ENCODE measurements at places on chromosomes 5 and 9.

DNA sequence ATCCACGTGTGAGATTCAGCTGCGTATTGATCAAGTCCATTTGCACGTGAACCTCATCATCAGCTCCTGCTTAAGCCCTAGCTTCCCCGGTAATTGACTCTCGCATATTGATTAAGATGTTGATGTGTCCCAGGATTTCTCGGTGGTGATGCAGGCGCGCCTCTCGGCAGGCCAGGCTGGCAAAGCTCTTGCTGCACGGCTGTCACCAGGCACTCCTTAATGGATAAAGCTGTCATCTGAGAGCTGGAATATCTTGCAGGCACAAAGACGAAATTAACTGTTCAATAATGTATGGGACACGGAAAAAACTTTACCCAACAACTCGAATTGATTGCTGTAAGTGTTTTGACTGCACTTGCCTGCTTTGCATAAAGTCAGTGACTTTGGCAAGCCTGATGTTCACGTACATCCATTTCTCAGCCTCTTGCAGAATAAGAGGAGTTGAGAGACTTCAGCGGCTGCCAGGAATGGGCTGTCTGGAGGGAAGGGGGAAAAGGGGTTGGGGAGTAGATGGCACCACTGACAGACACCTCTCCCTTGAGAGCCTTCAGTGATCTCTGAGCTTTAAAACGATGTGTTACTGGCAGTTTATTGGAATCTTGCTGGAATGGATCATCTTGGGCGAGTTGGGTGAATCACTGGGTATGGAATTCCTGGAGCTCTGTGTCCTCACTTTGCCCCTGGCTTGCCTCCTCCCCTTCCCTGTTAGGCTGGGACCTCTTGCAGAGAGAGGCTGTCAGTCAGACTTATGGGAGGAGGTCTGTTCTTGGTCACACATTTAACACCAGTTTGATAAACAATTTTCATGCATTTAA lies 650.3 kb downstream of the CCDC171 start:
- DNase-seq = no peak

- peak; percentile 71 for DNase-seq
Observed at GRCh38 chr9:15606643-15607472, 54.0 kb downstream of the CCDC171 start.

DNA sequence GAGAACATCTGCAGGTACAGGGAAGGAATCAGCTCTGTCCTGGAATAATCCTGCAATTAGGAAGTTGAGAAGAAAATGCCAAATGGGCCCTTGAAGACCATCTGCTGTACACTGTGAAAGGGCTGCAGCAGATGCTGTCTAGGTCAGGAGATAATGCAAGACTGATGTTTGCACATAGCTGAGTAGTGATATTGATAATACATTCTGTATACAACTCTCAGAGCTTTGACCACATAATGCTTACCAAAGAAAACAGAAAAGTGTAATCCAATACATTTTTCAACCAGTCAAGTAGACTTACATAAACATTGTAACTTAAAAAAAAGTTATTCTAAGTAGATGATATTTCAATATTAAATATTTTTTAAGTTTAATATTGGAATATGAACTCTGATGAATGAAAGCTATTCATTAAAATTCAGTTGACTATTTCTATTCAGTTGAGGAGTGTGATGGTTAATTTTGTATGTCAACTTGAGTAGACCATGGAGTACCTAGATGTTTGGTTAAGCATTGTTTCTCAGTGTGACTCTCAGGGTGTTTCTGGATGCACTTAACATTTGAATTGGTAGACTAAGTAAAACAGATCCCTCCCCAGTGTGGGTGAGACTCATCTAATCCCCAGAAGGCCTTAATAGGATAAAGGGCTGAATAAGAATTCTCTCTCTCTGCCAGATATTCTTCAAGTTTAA lies 380.1 kb upstream of the PRR16 start:
- DNase-seq = no peak

- DNase-seq = no peak
Observed at GRCh38 chr9:76932757-76933156, 26.8 kb upstream of the PRUNE2 start.

DNA sequence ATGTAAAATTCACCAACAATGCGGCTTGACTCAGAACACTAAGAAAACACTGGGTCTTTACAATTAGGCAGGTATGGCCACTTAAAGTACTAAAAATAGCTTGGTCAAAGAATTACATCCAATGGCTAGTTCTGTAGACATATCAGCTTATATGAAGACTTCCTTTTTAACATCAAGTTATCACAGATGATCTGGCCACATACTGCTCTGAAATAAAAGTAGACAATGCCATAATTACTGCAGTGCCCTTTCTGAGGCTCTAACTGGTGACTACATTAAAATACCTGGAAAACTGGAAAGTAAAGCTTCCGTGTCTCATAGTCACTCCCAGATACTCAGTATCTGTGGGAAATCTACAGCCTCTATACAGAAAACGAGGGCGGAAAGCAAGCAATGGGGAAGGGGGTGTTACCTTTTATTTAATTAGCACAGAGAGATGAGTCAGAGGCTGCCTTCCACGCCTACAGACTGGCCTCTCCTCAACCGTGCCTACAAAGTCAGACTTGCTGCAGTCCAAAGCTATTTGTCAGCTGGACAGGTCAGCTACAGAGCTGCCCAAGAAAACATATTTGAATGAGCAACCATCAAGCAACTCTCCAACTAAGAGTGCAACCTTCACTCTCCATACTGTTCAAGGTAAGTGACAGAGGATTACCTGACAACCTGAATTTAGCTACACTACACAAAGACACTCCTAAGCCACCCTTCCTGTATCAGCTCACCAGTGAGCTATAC lies 8.7 kb downstream of the SERINC5 start:
- no peak for DNase-seq

- peak; percentile 67 for DNase-seq
Observed at GRCh38 chr5:176573564-176574296, 24.6 kb downstream of the CDHR2 start.

GRCh38 chr5:17056141-17056631 lies 120.1 kb upstream of the MYO10 start:
- no peak for DNase-seq

GRCh38 chr9:71106992-71107391 lies 14.4 kb downstream of the TRPM3 start:
- no peak for DNase-seq

DNA sequence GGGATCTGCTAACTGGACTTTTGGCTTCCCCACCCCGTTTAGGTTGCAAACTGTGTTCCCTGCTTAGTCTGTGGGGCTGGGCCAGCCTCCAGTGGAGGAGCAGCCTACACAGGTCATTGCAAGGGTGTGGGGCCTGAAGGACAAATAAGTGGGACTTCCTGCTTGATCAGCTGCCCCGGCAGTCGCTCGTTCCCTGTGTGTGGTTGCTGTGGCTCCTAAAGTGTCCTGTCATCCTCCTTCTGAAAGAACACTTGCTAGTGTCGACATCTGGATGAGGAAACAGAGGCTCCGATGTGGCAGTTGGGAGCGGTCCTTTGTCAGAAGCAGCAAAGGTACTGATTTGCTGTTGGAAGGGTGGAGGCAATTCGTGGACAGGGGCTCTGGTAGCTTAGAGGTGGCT lies 88.9 kb upstream of the TBCA start:
- DNase-seq = no peak

DNA sequence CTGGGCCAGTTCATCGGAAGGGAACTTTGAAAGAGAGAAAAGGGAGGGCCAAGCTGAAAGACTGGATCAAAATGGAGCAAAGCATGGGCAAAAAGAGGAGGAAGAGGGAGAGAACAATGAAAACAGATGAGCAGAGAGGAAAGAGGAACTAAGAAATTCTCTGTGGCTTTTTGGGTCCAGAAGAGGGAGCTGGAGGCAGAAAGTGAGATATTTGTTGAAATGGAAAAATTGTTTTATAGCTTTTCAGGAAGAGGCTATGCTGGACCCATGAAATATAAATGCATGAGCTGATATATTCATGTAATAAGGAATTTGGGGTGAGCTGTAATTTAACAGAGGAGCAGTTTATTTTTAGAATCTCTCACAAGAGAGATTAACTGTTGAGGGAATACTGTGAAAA lies 457.3 kb downstream of the DMAC1 start:
- no peak for DNase-seq

GRCh38 chr5:13771011-13771571 lies 173.4 kb downstream of the DNAH5 start:
- no peak for DNase-seq

- DNase-seq = no peak
Observed at GRCh38 chr5:17991775-17992174, 357.5 kb downstream of the TAF11L14 start.

DNA sequence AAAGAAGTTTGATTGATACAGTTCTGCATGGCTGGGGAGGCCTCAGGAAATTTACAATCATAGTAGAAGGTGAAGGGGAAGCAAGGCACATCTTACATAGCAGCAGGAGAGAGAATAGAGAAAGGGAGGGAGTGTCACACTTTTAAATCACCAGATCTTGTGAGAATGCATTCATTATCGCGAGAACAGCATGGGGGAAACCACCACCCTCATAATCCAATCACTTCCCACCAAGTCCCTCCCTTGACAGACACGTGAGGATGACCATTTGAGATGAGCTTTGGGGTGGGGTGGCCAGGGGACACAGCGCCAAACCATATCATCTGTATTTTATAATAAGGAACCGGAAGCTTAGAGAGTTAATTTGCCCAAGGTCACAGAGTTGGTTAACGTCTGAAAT lies 13.7 kb upstream of the FOCAD start:
- no peak for DNase-seq

- DNase-seq = no peak
Observed at GRCh38 chr5:62560786-62561185, 17.8 kb upstream of the LRRC70 start.

DNA sequence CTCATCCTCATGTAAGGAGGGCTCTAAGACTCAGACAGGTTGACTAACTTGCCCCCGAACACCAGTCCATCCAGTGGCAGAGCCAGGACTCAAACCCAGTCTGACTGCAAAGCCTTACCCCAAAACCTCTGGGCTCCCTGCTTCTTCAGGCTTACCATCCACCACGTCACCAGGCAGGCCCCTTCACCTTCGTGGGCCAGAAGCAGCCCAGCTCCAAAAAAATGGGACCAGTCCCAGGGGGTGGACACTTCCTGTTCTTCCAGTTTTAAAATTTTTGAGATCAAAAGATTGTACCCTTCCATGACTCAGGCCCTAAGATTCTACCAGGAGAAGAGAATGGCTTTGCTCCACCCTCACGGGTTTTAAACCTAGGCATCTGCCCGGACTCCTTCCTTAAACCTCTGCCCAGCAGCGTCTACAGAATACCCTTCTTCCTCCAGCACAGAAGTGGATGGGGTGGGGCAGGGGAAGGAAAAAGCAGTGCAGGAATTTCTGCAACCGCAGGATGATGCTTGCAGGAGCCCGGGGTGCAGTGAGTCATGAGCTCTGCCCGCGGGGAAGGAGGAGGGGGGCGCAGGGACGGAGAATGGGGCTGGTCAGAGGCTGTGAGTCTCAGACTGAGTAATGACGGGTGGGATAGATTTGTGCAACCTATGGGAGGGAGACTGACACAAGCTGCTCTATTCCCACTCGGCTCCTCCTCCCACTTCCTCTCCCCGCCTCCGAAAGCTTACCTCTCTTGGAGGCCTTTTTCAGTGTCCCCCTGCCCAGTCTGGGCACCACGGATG lies 50.4 kb upstream of the STXBP1 start:
- no peak for DNase-seq

- DNase-seq = peak; percentile 1
Observed at GRCh38 chr5:128674837-128675446, 136.9 kb upstream of the FBN2 start.

DNA sequence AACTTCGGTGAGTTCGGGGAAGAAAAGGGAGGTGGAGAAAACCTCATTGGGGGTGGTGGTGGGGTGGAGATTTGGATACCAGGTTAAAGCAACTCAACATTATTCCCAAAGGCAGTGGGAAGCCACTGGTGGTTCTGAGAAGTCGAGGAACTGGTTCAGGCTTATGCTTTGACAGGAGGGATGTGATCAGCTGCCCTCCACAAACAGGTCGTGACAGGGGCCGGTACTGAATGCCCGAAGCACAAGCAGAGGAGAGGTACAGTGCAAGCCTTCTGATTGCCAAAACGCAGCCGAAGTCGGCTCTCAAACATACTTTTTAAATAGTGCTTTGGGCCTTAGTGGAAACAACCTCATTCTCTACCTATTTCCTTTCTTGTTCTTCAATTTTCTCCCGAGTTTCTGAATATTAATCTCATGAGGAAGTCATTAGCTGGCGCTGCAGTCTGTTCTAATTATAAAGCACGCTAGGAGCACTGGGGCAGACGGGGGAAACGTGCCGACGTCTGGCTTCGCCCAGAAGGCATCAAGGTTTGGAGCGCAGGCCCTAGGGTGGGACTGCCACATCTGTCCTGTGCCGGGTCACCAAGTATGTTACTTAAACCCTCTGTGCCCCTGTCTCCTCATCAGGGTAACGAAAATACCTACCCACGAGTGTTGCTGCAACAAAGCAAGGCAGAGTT lies 27.3 kb downstream of the SHB start:
- DNase-seq = no peak

DNA sequence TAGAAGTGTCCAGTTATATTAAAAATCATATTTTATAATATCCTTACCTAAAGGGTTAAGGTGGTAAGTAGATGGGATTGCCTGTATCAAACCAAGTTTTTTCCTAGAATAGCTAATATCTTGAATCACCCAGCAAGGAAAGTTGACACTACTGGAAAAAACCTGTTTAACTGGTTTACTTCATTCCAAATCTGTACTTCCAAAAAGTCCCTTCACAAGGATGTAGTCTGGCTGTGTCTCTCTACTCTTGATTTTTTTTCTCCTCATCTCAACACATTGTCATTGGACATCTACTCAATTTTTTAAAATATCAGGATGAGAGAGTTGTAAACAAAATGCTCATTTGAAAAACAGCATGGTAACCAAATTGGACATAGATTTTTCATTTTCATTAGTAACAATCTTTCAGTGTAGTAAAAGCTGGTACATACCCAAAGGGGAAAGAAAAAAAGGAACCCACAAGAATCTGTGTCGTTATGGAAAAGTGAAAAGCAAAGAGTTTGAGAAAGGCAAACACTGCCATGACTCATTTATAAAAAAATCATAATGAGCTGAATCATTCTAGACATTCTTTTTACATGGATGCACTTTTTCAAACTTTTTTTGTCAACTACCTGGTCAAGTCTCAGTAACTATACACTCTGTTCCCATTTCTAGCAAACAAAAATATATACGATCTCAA lies 173.5 kb downstream of the GLIS3 start:
- no peak for DNase-seq

- no peak for DNase-seq
Observed at GRCh38 chr9:135814421-135815095, 92.8 kb downstream of the CAMSAP1 start.

DNA sequence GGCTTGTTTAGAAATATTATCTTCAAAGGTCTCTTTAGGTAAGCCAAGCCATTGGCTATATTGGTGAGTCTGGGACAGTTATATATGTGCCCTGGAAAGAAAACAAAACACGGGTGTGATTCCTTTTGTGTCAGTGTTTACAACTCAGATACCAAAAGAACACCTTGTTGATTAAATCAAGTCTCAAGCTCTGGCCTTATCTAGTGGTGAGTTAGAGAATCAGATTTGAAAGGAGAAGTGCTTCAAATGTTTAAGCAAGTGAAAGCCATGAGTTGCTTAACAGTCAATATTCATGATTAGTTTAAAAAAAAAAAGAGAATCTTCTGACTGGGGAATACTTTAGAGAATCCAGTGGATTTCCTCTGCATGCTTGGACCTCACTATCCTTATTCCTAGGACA lies 68.3 kb downstream of the IQGAP2 start:
- no peak for DNase-seq

- DNase-seq = no peak
Observed at GRCh38 chr5:170880084-170880483, 18.3 kb downstream of the RANBP17 start.

- no peak for DNase-seq
Observed at GRCh38 chr5:95084757-95085156, 200.1 kb downstream of the MCTP1 start.

Data from naive thymus-derived CD4-positive, alpha-beta T cell (primary cell).